Effector memory CD4-positive, alpha-beta T cell (primary cell): ENCODE measurements at places on chromosomes 16 and 17.

GRCh38 chr16:21568502-21569189 is 30.7 kb upstream of the METTL9 start:
- H3K36me3 ChIP-seq = no peaks in the 10 kb centered on the region
- no peak overlapping the region for H3K4me3 ChIP-seq
- no peak overlapping the region for H3K27ac ChIP-seq

GRCh38 chr16:51666821-51667220 is 515.8 kb upstream of the SALL1 start:
- H3K4me1 ChIP-seq = no peaks in the 10 kb centered on the region
- no peak overlapping the region for H3K27ac ChIP-seq
- no peak for DNase-seq
- H3K4me3 ChIP-seq = no peak overlapping the region
- no peaks in the 10 kb centered on the region for H3K27me3 ChIP-seq
- H3K36me3 ChIP-seq = no peaks in the 10 kb centered on the region

- DNase-seq = peak; percentile 57
- H3K4me3 ChIP-seq = peak within 1 kb of the TSS; percentile 72
- peaks cover 44% of the 10 kb centered on the region for H3K36me3 ChIP-seq
- H3K4me1 ChIP-seq = peaks cover 17% of the 10 kb centered on the region
- H3K27me3 ChIP-seq = no peaks in the 10 kb centered on the region
- peak within 1 kb of the TSS; percentile 61 for H3K27ac ChIP-seq
Measured at GRCh38 chr17:75896415-75897159, at the start of gene TRIM65. Gene TRIM65 (minus strand): TSS chr17:75896951. CDS start chr17:75896937, 14 bp downstream.

- H3K4me3 ChIP-seq = no peak overlapping the region
- H3K4me1 ChIP-seq = no peaks in the 10 kb centered on the region
- DNase-seq = no peak
- no peaks in the 10 kb centered on the region for H3K36me3 ChIP-seq
Measured at GRCh38 chr16:54194334-54194743, 92.2 kb downstream of the IRX3 start.

DNA sequence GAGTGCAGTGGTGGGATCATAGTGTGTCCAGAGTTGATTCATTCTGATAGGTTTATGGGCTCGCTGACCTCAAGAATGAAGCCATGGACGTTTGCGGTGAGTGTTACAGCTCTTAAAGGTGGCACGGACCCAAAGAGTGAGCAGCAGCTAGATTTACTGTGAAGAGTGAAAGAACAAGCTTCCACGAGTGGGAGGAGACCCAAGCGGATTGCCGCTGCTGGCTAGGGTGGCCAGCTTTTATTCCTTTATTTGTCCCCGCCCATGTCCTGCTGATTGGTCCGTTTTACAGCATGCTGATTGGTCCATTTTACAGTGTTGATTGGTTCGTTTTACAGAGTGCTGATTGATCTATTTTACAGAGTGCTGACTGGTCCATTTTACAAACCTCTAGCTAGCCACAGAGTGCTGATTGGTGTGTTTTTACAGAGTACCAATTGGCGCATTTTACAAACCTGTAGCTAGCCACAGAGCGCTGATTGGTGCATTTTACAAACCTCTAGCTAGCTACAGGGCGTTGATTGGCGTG is 17.5 kb downstream of the CACNG4 start:
- DNase-seq = no peak
- H3K4me3 ChIP-seq = no peak overlapping the region
- H3K27me3 ChIP-seq = no peaks in the 10 kb centered on the region
- H3K36me3 ChIP-seq = no peaks in the 10 kb centered on the region

DNA sequence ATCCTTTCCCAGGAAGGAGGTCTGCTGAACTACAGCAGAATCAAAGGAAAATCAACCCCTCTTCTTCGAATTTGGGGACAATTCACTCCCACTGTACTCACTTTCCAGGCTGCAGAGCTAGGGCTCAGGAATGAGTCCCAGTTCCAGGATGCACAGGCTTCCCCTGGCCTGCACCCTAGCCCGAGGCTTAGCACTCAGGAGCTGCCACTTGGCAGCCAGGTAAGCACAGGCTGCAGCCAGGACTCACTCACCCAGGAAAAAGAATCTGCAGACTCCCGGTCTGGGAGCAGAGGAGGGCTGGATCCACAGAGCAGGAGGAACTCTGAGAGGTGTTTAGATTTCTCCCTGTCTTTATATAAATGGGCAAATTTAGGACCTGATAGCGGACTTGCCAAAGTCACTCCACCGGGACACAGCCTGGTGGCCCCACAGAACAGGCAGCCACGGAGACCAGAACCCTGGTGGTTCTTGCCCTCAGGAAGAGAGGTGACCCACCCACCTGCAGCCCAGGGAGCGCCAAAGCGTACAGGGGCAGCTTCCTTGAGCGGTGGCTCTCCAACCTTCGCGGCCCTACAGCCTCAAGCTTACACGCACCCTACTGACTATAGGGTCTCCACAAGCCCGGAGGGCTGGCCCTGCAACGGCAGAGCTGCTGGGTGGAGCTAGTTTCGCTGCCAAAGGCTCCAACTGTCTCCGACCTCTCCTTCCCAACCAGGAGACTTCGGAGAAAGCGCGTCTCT is 4.8 kb downstream of the CBLN1 start:
- no peaks in the 10 kb centered on the region for H3K4me1 ChIP-seq
- no peak overlapping the region for H3K27ac ChIP-seq
- H3K27me3 ChIP-seq = peaks cover 10% of the 10 kb centered on the region
- no peak overlapping the region for H3K4me3 ChIP-seq
- H3K36me3 ChIP-seq = no peaks in the 10 kb centered on the region
- no peak for DNase-seq

- H3K36me3 ChIP-seq = no peaks in the 10 kb centered on the region
- no peaks in the 10 kb centered on the region for H3K27me3 ChIP-seq
- H3K4me3 ChIP-seq = no peak overlapping the region
- no peak for DNase-seq
- H3K27ac ChIP-seq = no peak overlapping the region
Measured at GRCh38 chr16:58962811-58963210, 228.7 kb upstream of the GOT2 start.

DNA sequence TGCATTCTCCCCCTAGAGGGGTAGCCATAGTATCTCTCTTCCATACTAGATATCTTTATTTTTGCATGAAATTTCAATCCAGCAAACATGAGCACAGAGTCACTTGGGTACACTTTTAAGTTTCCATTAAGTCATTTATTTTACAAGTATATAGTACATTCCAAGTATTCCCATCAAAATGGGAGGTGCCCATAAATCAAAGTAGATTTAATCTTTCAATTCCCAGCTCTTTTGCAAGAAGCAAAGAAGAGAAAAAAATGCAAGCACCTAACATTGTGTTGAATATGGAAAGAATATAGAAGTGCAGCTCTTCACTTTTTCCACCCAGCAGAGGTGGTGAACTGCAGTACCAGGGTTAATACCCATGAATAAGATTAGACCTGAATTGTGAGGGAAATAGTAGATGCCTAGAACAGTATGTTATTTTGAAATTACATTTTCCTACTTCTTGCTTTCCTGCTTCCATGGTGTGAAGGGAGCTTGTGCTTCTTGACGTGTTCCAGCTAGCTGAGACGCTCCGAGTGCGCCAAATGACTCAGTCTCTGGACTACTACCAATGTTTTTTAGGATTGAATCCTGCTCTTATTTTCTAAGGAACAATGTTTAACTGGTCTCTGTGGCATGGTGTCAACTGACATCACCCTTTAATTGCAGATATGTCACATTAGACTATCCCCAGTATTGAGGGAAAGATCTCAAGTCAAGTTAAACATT is 151.1 kb upstream of the MAF start:
- no peaks in the 10 kb centered on the region for H3K36me3 ChIP-seq
- no peak overlapping the region for H3K27ac ChIP-seq
- no peaks in the 10 kb centered on the region for H3K27me3 ChIP-seq
- peaks cover 9% of the 10 kb centered on the region for H3K4me1 ChIP-seq
- DNase-seq = no peak
- no peak overlapping the region for H3K4me3 ChIP-seq

- no peak overlapping the region for H3K4me3 ChIP-seq
- H3K27me3 ChIP-seq = no peaks in the 10 kb centered on the region
- DNase-seq = no peak
- no peak overlapping the region for H3K27ac ChIP-seq
- H3K36me3 ChIP-seq = no peaks in the 10 kb centered on the region
Measured at GRCh38 chr16:70614208-70614951, 32.0 kb upstream of the IL34 start.

DNA sequence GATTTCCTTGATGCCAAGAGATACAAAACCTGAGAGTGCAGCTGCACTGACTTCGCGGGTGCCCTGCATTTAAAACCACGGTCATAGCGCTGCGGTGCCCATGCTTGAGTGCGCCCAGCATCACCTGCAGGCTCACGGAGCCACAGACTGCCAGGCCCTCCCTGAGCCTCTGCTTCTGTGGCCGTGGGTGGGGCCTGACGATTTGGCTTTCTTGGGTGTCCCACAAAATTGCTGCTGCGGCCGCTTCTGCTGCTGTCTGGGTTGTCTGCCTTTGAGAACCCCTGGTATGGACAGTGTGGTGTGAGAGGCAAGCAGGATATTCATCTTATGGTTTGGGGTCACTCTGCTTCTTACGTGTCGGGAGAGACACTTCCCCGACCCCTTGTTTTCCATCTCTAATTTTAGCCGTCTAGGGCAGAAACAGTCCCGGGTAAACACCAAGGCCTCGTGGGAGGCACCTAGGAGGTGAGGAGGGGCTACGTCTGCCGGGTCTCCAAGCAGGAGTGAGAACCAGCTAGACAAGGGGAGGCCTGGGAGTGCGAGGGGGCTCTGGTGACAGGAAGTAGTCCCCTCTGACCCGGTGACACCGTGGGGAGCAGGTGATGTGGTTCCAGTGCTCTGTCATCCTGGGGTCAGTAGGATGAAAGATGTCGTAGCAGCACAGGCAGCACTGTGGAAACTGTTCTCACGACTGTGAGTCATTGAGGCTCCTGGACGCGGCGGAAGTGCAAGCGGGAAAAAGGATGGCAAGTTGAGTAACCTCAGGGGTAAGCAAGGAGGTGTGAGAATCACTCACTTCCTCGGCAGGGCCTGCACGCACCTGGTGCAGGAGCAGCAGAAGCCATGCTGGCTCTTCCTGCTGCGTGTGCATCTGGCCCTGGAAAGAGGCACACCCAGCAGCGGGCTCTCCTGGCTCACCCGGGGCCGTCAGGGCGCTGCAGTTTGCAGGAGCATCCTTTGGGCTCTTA is 176.3 kb downstream of the RPTOR start:
- peaks cover 3% of the 10 kb centered on the region for H3K4me1 ChIP-seq
- no peaks in the 10 kb centered on the region for H3K27me3 ChIP-seq
- peak overlapping the region; percentile 54 for H3K27ac ChIP-seq
- no peak overlapping the region for H3K4me3 ChIP-seq
- no peaks in the 10 kb centered on the region for H3K36me3 ChIP-seq
